Hindlimb muscle (tissue), 1 donor: ENCODE measurements at places on chromosomes 13 and 19. TPM values are rescaled to one million over a fixed set of nuclear protein-coding genes. Genes with fewer than 3 reads are reported as not detected.

DNA sequence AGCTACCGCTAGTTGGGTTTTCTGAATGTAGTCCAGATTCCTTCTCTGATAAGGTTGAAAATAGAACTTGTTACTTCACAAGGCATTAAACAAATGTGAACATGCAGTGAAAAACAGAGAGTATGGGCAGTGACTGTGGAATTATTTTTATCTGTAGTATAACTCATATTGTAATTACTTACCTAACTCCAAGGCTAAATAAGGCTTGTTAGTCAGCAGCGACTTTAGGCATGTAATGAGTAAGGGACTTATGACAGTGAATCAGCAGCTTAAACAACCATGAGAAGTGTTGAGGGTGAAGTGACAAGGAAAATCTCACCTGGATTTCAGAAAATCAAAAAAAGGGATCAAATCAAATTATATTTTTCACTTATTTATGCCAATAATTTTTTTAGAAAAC is 1719.5 kb upstream of the MIR17HG start:
- no peak for DNase-seq

DNA sequence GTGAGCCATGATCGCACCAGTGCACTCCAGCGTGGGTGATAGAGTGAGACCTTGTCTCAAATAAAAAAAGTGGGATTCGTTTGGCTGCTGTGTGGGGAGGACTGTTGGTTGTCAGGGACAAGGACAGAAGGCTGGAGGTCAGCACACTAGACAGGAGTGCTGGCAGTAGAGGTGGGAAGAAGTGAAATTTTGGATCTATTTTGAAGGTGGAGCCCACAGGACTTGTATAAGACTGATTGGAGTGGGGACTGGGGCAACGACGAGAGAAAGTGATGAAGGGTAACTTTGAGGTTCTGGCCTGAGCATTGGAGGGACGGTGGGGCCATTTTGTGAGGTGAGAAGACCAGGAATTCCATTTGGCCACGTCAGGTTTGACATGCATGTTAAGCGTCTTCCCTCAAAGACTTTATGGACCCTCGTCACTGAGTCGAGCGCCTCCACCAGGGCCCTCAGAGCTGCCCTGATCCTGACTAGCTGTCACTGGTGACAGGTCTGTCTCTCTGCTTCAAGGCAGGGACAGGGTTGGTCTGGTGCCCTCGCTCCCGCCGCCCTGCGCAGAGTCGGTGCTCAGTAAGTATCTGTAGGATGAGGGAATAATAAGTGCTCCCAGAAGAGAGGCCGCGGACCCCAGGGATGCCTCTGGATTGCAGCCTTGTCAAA is 673 bp downstream of the CTU1 start:
- peak; percentile 22 for DNase-seq

GRCh38 chr13:113378825-113379224 is 14.9 kb upstream of the GRTP1 start:
- no peak for DNase-seq

- DNase-seq, result no peak
Measured at GRCh38 chr13:94854688-94855087, 142.3 kb upstream of the SOX21 start.

DNA sequence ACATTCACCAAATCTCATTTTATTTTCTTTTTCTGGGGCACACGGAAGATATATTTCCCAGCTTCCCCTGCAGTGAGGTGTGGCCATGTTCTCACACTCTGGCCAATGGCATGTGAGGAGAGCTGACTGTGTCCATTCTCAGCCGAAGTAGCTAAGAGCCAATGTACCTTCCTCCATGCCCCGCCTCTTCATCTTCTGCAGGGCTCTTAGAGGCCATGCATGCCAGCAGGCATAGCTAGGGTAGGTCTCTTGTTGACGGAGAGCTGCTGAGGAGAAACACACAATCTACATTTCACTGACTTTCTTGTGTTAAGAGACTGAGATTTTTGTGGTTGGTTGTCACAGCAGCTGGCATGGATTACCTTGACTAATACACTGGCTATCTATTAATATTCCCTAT is 9.8 kb upstream of the MICU2 start:
- DNase-seq, result no peak

GRCh38 chr19:3984584-3984907 is 717 bp downstream of the EEF2 start:
- DNase-seq, result no peak

- no peak for DNase-seq
Measured at GRCh38 chr19:28631961-28632360, 581.0 kb downstream of the UQCRFS1 start.

DNA sequence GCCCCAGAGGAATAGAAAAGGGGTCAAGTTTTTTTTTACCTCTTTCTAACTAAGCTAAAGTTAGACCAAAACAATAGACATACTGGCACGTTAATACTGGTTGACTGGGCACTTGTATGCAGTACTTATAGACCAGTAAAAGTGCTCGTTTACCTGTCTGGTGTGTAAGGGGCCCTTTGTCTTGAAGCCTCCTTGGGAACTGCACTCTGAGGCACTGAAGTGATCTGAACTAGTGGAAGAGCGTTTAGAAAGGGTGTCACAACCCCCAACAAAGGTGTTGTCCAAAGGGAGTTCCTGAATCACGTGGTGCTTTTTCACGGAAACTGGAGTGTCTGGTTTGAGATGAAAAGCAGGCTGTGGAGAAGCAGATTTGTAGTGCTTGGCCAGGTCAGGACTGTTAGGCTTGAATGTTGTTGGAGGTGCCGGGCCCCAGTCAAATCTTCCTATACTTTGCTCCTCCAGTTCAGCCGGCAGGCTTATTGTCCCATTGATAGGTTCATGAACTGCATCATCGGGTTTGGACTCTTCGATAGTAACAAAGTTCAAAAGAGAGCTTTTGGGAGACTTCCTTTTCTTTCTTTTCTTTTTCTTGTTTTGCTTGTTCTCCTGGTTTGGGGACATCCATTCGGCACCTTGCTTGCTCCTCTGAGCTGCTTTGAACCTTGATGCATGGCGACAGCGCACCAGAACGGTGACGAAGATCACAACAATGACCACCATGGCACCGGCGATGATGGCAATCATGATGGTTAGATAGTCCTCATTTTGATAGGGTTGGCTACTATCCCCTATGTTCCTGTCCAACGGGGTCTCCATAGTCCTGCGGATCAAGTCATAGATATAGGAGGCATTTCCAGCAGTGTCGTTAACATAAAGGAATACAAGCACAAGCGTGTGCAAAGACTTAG is 4.6 kb downstream of the PCDH9 start:
- no peak for DNase-seq

GRCh38 chr13:95571941-95572340 is 19.4 kb downstream of the CLDN10 start:
- no peak for DNase-seq

GRCh38 chr13:30818323-30818960 is 83.1 kb downstream of the ALOX5AP start:
- no peak for DNase-seq

ZNF302 gene
- polyA plus RNA-seq, result 43.4 TPM

PLPP2 gene
- 0.26 TPM for polyA plus RNA-seq

SWSAP1 gene
- 1.3 TPM for polyA plus RNA-seq

ACER1 gene
- polyA plus RNA-seq, result not detected

ZBTB32 gene
- polyA plus RNA-seq, result 0.15 TPM

TGDS gene
- 8.9 TPM for polyA plus RNA-seq
